Activated naive CD4-positive, alpha-beta T cell treated with anti-CD3 and anti-CD28 coated beads for 36 hours (primary cell): ENCODE measurements at places on chromosomes 7 and 10. TPM values are rescaled to one million over a fixed set of nuclear protein-coding genes. Genes with fewer than 3 reads are reported as not detected.

GRCh38 chr10:24209946-24210491 is 1.1 kb downstream of the KIAA1217 start:
- H3K4me3 ChIP-seq = peak overlapping the region; percentile 69
- peaks cover 29% of the 10 kb centered on the region for H3K4me1 ChIP-seq
- peak overlapping the region; percentile 76 for H3K27ac ChIP-seq
- no peaks in the 10 kb centered on the region for H3K36me3 ChIP-seq
- H3K27me3 ChIP-seq = peaks cover 47% of the 10 kb centered on the region
- DNase-seq = peak; percentile 78

- H3K4me1 ChIP-seq = no peaks in the 10 kb centered on the region
- H3K4me3 ChIP-seq = no peak overlapping the region
- H3K36me3 ChIP-seq = no peaks in the 10 kb centered on the region
- DNase-seq = no peak
Observed at GRCh38 chr10:7007600-7008190, 403.1 kb downstream of the SFMBT2 start.

DNA sequence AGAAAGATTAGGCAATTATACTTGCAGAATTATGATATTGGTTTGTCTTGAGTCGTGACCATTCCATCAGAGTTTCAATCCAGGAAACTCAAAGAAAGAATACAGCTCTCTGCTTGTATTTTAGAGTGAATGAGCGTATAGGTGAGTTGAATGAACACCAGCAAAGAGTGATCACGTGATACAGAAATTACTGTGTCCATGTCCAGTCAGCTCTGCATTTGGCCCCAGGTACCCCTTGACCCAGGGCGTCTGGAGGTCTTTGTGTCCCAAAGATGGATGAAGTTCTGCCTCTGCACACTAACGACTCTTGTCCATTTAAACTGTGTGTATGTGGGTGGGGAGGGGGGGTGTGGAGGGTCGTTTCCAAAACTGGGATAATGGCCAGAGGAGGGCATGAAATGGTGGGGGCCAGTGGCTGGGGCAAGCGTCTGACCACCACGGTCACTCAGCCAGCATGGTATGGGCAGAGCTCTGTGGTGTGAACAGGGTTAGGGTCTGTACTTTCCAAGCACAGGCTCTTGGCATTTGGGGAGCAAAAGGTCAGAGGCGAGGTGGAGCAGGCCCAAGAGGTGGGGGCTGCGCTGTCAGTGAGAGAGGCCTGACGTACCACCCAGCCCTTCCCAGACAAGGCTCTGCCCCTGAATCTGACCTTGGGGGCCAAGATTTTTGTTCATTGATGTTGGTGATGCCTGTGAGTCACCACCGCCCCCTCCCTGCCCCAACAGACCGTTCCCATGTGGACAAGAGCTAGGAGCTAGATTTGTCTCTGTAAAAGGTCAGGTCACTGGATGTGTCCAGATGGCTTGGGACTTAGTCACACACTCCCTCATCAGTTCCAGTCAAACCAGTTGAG is 1.4 kb downstream of the PTPRE start:
- H3K27me3 ChIP-seq = peaks cover 20% of the 10 kb centered on the region
- H3K4me1 ChIP-seq = no peaks in the 10 kb centered on the region
- H3K36me3 ChIP-seq = no peaks in the 10 kb centered on the region
- DNase-seq = no peak
- H3K27ac ChIP-seq = no peak overlapping the region

- H3K27me3 ChIP-seq = peaks cover 4% of the 10 kb centered on the region
- peak; percentile 59 for DNase-seq
- no peaks in the 10 kb centered on the region for H3K36me3 ChIP-seq
- no peak overlapping the region for H3K27ac ChIP-seq
- H3K4me3 ChIP-seq = no peak overlapping the region
Observed at GRCh38 chr7:67484244-67484751, 487.7 kb downstream of the TYW1 start.

GRCh38 chr7:149334930-149335329 is 72.9 kb downstream of the ZNF783 start:
- H3K27me3 ChIP-seq = no peaks in the 10 kb centered on the region
- DNase-seq = no peak
- H3K4me3 ChIP-seq = no peak overlapping the region
- H3K27ac ChIP-seq = no peak overlapping the region

The TDRD1 gene
- total RNA-seq = 0.79 TPM

DNA sequence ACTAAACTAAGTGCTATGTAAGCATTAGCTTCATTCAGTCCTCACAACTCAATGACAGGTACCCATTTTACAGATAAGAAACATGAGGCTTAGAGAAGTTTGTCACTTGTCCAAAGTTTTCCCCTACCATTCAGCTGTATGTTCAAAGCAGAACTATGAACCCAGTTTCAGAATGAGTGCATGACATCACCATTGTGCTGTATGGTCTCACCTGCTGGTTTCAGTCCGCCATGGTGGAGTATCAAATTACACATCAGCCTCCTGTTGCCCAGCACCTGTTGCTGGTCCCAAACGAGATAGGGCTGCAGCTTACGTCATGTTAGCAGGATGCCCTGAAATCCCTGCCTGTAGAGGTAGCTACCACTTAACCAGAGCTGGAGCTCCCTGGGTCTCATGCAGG is 95.0 kb downstream of the DYNC1I1 start:
- H3K36me3 ChIP-seq = no peaks in the 10 kb centered on the region
- no peak for DNase-seq
- no peak overlapping the region for H3K27ac ChIP-seq
- H3K4me3 ChIP-seq = no peak overlapping the region
- peaks cover 8% of the 10 kb centered on the region for H3K27me3 ChIP-seq

- no peak overlapping the region for H3K27ac ChIP-seq
- peaks cover 35% of the 10 kb centered on the region for H3K4me1 ChIP-seq
- no peak overlapping the region for H3K4me3 ChIP-seq
- DNase-seq = no peak
Observed at GRCh38 chr7:77348371-77348813, 67.8 kb downstream of the GSAP start.

DNA sequence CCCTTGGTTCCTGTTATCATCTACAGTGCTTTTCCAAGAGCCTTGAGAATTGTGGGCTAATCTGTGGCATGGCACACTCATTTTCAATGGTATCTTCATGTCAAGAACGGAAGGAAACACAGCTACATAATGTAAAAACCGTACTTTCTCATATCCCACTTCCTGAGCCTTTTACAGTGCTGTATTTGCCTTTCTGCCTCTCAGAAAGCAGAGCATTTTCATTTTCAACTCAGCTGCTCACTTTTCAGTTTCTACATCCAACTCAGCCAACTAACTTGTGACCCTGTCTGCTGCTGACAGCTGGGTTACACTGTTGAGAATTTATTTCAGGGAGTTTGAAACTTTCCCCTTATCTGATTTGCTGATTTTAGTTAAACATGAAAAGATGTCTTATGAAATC is 875.8 kb upstream of the KCND2 start:
- no peaks in the 10 kb centered on the region for H3K36me3 ChIP-seq
- H3K4me1 ChIP-seq = no peaks in the 10 kb centered on the region
- no peaks in the 10 kb centered on the region for H3K27me3 ChIP-seq
- no peak overlapping the region for H3K27ac ChIP-seq

The NUTM2E gene
- 0.07 TPM for total RNA-seq

GRCh38 chr7:100342765-100343164 is 15.2 kb upstream of the PILRB start:
- H3K4me3 ChIP-seq = no peak overlapping the region
- peak overlapping the region; percentile 81 for H3K27ac ChIP-seq
- DNase-seq = no peak
- H3K36me3 ChIP-seq = peaks cover 45% of the 10 kb centered on the region
- no peaks in the 10 kb centered on the region for H3K27me3 ChIP-seq

The PAPSS2 gene
- not detected for total RNA-seq

The ACSM6 gene
- not detected for total RNA-seq

The SPDYE1 gene
- total RNA-seq = not detected

DNA sequence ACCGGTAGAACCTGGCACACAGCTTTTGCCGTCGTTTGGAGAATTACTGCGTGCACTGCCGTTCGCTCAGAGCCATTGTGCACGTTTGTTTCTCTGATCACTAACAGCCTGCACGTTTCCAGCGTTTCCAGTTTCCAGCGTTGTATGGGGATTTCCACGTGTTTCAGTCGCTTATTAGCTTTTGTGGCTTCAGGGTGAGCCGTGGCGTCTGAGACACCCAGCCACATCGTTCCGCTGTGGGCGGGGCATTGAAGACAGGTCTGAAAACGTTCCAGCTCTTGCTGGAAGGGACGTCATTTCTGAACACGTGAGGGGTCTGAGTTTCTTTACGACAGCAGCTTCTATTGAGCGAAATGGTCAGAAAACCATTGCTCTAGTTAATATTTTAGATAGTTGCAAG is 164.8 kb downstream of the DNAJB6 start:
- DNase-seq = no peak
- peaks cover 28% of the 10 kb centered on the region for H3K4me1 ChIP-seq
- H3K27me3 ChIP-seq = no peaks in the 10 kb centered on the region
- H3K36me3 ChIP-seq = peaks cover 2% of the 10 kb centered on the region

GRCh38 chr10:73073627-73074026 is 23.0 kb downstream of the P4HA1 start:
- H3K27ac ChIP-seq = no peak overlapping the region
- H3K4me3 ChIP-seq = no peak overlapping the region
- H3K36me3 ChIP-seq = peaks cover 13% of the 10 kb centered on the region
- peaks cover 7% of the 10 kb centered on the region for H3K4me1 ChIP-seq

DNA sequence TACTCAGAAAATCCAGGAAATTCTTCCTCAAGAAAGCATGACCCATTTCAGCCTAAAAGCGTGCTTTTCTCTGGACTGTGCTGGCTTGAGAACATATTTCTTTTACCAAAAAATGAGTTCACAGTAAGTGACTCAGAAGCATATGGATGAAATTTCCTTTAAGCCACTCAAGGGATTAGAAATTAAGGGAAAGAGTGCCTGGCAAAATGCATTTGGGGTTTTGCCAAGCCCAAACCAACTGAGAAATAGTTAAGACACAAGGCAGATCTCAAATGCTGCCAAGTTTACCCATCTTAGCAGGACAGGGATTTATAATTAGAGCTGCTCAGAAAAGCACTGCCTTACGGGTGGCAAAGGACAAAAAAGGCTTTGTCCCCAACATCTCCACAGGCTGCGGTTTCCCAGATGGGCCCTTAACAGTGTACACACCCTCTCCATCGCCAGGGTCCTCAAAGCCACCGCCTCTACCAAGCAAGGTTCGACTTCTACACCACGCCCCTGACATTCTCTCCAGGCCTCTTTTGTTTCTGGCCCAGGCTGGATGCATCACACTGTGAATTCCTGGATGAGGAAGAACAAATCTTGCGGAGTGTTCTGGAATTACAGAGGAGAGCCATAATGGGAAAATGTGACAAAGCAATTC is 30.1 kb upstream of the CDHR3 start:
- DNase-seq = no peak
- H3K4me3 ChIP-seq = no peak overlapping the region
- peaks cover 3% of the 10 kb centered on the region for H3K36me3 ChIP-seq
- no peaks in the 10 kb centered on the region for H3K27me3 ChIP-seq

DNA sequence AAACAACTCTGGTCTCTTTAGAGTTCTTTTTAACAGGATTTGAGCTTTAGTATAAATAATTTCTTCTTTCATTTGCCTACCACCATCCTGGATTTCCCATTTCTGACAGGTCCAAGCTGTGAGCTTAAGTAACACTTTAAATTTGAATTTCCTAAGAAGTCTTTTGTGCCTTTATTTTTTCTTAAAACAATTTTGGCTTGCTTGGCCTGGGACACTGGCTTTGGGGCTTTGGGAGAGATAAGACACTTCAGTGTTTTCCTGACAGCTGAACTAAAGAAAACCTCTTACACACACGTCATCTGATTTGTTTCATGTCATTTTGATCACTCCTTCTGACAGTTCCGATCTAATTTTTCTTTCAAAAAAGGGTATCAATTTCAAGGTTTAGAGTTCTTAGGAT is 121.3 kb upstream of the BMPER start:
- H3K36me3 ChIP-seq = peaks cover 2% of the 10 kb centered on the region
- no peaks in the 10 kb centered on the region for H3K27me3 ChIP-seq
- no peaks in the 10 kb centered on the region for H3K4me1 ChIP-seq
- H3K27ac ChIP-seq = no peak overlapping the region

The SPDYE6 gene
- not detected for total RNA-seq
